Neural progenitor cell (in vitro differentiated cells): ENCODE measurements at places on chromosomes 1 and 21.

DNA sequence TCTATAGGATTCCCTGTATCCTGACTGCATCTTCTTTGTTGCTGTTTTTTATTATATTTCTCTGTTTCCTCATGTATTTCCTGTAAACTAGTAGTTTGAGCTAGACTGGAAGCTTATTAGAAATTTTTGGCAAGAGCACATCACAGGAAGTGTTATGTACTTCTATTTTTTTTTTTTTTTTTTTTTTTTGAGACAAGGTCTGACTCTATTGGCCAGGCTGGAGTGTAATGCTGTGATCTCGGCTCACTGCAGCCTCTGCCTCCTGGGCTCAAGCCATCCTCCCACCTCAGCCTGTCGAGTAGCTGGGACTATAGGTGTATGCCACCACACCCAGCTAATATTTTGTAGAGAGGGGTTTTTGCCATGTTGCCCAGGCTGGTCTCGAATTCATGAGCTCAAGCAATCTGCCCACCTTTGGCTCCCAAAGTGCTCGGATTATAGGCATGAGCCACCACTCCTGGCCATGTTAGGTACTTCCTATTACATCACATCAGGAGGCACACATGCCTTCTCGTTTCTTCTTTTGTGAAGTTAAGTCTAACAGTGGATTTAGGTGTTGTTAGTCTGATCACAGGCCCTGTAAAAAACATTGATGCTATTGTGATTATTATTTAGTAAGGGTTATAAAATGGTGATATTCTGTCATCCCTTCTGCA, 12.5 kb downstream of the C1orf21 start:
- DNase-seq, result no peak

GRCh38 chr1:162487241-162487640, 10.4 kb upstream of the UHMK1 start:
- DNase-seq, result no peak

DNA sequence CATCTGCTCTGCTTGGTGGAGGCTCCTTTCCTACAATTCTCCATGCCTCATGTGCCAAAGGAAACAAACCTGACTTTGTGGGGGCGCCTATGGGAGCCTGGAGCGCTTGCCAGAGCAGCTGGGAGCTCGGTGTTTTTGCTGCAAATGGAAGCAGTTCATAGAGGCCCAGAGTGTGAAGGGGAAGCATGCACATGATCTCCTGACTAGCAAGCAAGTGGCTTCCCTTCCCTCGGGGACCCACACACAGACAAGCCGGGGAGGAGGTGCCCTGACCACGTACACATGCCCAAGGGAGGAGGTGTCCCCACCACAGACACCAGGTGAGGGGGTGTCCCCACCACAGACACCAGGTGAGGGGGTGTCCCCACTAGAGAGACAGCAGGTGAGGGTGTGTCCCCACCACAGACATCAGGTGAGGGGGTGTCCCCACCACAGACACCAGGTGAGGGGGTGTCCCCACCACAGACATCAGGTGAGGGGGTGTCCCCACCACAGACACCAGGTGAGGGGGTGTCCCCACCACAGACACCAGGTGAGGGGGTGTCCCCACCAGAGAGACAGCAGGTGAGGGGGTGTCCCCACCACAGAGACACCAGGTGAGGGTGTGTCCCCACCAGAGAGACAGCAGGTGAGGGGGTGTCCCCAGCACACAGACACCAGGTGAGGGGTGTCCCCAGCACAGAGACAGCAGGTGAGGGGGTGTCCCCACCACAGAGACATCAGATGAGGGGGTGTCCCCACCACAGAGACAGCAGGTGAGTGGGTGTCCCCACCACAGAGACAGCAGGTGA, 106.8 kb downstream of the CRYAA start:
- DNase-seq, result no peak

- peak; percentile 77 for DNase-seq
Measured at GRCh38 chr21:23452384-23453083, 2154.7 kb downstream of the MRPL39 start.

DNA sequence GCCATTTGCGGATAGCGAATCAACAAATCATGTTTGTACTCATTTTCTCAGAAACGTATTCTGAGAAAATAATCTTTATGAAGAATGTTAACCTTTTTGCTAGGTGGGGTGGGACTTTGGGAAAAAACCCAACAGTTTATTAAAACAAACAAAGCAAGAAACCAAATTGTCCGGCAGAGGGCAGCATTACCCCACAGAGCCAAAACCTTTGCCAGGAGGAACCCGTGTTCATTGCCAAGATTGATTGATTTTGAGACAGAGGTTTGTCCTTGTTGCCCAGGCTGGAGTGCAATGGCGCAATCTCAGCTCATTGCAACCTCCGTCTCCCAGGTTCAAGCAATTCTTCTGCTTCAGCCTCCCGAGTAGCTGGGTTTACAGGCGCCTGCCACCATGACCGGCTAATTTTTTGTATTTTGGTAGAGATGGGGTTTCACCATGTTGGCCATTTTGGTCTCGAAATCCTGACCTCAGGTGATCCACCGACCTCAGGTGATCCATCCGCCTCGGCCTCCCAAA, 70.8 kb upstream of the RHOU start:
- DNase-seq, result peak; percentile 75

DNA sequence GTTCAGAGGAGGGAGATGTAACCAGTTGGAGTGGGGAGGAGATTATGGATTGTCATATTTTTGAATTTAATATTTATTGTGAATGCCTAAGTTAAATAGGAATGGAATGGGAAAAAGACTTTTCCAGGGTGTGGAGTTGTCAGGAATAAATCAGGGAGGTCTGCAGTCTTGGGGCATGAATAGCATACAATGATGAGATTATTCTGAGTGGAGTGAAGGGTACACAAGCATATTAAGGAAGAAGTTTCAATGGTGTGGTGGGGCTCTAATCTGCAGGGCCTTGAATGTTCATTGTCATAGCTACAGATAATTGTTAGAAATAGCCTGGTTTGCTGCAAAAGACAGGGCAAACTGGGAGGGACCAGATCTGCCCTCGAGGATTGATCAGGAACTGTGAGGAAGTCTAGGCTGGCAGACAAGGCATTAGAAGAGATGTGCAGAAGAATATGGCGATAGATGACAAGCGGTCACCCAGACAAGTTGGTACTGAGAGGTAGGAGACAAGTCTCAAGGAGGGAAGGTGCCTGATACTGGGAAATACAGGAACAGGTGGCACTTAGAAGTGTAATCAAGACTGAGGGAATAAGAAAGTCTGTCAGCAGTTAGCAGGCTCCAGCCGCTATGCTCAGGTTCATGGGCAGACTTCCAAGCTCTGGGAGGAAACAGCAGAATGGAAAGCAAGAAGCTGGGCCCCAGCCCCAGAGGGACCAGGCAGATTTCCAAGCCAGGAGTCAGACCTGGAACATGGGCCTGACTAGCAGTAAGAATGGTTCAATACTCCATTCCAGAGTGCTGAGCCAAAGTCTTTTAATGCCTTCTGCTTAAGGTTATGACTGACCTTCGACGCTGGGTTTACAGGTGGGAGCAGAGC, 20.9 kb upstream of the RGL1 start:
- DNase-seq, result no peak

DNA sequence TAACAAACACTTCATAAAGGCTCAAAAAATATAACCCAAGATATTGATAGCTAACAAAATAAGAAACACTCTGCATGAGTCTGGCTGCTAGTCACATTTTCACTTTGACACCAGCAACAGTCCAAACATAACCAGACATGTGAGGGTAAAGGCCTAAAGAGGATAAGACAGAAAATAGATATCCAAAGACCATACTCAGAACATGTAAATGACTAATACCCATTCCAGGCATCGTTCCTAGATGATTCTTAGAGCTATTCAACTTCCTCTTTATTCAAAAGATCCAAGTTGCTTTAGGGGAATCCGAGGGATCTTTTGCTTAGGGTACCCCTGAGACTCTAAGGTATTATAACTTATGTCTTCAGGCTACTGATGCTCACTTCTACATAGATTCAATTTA, 5.1 kb downstream of the COL24A1 start:
- no peak for DNase-seq

GRCh38 chr21:46052703-46053651, 44.9 kb upstream of the COL6A2 start:
- DNase-seq, result no peak

- no peak for DNase-seq
Measured at GRCh38 chr1:202663131-202663530, 47.1 kb downstream of the SYT2 start.

DNA sequence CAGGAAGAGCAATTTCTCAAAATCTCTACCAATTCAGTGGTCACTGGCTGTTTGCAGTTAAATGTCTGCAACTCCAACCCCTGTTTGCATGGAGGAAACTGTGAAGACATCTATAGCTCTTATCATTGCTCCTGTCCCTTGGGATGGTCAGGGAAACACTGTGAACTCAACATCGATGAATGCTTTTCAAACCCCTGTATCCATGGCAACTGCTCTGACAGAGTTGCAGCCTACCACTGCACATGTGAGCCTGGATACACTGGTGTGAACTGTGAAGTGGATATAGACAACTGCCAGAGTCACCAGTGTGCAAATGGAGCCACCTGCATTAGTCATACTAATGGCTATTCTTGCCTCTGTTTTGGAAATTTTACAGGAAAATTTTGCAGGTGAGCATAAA, 167.2 kb downstream of the CRB1 start:
- peak; percentile 56 for DNase-seq

GRCh38 chr1:31765041-31765467, 914 bp upstream of the ADGRB2 start:
- DNase-seq, result peak; percentile 68

DNA sequence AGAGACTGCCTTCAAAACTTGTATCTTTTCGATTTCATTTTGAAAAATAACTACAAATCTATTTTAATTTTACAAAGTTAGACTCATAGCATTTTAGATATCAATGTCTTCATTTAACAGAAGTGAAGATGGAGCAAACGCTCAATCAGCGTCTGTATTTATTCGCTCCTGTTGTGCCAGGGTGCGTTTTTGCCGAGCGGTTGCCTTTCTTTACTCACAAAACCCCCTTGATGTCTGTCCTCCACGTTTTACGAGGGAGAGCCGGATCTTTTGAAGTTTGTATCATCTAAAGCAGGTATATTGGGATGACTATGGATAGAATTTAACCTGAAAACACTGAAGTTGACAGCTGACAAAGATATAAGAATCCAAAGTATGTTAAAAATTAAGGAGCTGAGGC, 44.6 kb downstream of the MRPL39 start:
- no peak for DNase-seq

GRCh38 chr1:24849672-24850295, 80.3 kb downstream of the RUNX3 start:
- DNase-seq, result peak; percentile 65

- DNase-seq, result peak; percentile 43
Measured at GRCh38 chr1:204073837-204074273, 940 bp downstream of the SOX13 start.

GRCh38 chr1:51061231-51061918, 40.7 kb upstream of the C1orf185 start:
- no peak for DNase-seq

- peak; percentile 91 for DNase-seq
Measured at GRCh38 chr21:15064576-15065391, at the start of gene NRIP1. TSS of gene NRIP1 (minus strand) at chr21:15065000. CDS start at chr21:14968192, 96,808 bp downstream.

DNA sequence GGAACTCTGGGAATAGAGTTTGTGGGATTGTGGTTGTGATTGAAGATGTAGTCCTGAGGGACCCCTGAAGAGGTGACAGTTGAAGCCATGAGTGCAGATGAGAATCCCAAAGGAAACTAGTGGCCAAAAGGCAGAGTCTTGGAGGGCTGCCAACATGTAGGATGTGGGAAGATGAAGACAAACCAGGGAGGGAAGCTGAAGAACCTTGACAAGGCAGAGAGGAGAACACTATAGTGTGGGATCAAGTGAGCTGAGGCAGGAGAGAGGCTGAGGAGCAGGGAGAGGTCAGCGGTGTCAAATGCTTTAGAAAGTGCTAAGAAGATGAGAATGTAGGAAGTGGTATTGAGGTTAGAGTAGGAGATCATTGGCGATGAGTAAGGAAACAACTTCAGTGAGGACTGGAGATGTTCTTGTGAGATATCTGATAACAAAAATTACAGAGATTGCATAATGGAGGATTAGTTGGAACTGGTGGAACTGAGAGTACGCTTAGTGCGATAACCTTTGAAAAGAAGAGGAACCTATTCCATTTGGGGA, 88.5 kb upstream of the VCAM1 start:
- DNase-seq, result no peak

GRCh38 chr1:106022312-106022902, 1034.1 kb upstream of the PRMT6 start:
- DNase-seq, result no peak

DNA sequence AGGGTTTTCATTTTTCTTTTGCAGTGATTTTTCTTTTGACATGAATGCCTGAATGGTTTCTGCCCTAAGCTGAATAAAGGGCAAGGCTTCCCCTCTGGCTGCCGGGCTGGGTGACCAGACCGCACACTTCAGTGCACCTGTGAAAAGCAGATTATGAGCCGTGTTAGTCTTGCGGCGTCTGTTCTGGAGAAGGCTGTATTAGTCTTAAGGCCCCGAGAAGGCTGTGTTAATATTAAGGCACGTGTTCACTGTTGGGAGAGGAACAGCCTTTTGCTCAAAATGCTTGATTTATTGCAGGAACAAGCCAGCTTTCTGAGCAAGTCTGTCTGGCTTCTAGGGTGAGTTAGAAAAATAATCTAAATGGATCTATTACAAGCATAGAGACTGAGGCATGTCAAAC, 54.7 kb upstream of the DNAH14 start:
- DNase-seq, result peak; percentile 17

DNA sequence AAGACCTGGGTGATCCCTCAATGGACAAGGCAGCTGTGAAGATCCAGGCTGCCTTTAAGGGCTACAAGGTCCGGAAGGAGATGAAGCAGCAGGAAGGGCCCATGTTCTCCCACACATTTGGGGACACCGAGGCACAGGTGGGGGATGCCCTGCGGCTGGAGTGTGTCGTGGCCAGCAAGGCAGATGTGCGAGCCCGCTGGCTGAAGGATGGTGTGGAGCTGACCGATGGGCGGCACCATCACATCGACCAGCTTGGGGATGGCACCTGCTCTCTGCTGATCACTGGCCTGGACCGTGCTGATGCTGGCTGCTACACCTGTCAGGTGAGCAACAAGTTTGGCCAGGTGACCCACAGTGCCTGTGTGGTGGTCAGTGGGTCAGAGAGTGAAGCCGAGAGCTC, 85.2 kb downstream of the TRIM11 start:
- DNase-seq, result no peak

DNA sequence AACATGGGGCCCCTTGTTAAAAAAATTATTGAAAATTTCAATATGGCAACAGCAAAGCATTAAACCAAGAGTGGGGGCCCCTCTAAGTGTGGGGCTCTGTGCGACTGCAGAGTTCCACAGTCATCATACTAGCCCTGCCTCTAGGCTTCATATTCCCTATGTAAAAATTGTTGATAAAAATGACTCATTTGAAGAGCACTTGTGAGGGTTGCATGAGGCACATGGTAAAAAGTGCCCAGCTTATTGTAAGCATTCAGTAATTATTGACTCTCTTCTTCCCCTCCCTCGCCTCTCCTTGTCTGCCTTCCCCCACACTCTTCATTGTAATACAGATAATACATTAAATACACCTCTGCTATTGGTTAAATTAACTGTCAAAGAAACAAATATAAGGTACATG, 86.7 kb upstream of the PTBP2 start:
- DNase-seq, result no peak

- no peak for DNase-seq
Measured at GRCh38 chr1:200629876-200630514, 9.4 kb upstream of the KIF14 start.

GRCh38 chr1:182141040-182141439, 79.5 kb upstream of the ZNF648 start:
- DNase-seq, result no peak
